ENCODE measurements at places on chromosomes 7 and 10.

- no peak for DNase-seq
These were observed 171.7 kb downstream of the DNAJB6 start for GRCh38 chr7:157508477-157508881.

DNA sequence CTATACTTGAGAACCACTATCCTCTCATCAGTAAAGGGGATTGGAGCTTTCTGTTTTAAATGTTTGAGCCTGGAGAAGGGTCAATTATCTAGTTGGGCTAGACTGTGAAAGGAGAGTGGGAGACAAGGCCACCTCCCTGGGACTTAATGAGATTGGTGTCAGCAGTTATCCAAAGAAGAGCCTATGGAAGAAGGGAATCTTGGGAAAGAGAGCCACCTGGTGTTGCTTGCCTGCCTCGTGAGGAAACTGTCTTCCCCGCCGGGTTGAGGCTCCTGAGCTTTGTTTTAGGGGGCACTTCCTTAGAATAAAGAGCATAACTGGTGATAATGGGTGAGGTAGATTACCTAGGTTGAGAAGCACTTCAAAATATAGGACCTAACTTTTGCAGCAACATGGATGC, 32.0 kb upstream of the ABCB4 start:
- DNase-seq, result no peak

DNA sequence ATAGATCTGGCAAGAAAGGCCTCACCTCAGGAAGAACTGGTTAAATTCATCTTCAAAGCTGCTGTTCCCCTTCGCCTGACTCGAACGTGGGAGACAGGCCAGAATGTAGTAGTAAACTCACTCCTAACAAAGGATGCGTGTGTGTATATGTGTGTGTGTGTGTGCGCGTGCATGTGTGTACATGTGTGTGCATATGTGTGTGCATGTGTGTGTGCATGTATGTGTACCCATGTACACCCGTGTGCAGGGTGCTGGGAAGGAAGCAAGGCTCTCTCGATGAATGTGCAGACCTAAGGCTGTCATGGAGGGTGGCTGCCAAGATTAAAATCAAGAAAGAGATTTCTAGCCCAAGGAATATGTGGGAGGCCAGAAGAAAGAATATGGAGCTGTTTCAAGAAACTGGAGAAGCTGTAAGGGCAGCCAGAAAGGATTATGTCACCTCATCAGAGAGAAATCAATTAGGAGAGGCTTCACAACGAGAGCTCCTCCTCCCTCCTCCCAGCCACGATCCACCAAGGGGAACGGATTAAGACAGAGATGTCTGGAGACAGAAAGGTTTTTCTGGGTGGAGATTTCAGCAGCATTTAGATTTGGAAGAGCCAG, 34.0 kb upstream of the LBX1 start:
- no peak for DNase-seq

GRCh38 chr7:114418117-114418516, 3.5 kb downstream of the FOXP2 start:
- DNase-seq, result no peak

- DNase-seq, result no peak
These were observed 104.0 kb downstream of the GRM3 start for GRCh38 chr7:86747698-86748097.

Data from stromal cell of bone marrow (primary cell).